SW 1271 (cell line): ENCODE measurements at places on chromosomes 5 and 9.

DNA sequence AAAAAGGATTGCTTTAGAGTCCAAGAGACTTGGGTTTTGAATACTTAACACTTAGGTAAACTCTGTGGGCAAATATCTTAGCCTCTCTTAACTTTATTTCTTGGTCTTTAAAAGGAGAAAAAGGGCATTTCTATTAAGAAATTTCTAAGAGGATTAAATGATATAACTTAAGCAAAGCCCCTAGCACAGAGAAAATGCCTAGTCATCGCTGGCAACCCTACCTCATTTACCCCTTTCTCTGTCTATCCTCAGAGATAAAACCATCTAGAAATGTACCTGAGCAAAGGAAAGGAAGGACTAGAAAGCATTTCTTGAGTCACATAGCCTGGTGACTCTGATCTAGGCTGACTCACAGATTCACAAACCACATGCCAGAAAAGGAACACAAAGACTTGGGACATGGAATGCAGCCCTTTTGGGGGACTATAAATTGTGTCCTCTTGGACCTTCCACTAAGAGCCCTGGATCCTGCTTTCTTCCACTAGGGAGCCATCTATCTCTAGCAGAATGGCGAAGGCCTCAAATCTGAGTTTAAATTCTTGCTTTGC is 120.6 kb downstream of the FOXD1 start:
- DNase-seq: peak; percentile 32

- DNase-seq: no peak
Measured at GRCh38 chr5:56172241-56172640, 60.9 kb downstream of the ANKRD55 start.

DNA sequence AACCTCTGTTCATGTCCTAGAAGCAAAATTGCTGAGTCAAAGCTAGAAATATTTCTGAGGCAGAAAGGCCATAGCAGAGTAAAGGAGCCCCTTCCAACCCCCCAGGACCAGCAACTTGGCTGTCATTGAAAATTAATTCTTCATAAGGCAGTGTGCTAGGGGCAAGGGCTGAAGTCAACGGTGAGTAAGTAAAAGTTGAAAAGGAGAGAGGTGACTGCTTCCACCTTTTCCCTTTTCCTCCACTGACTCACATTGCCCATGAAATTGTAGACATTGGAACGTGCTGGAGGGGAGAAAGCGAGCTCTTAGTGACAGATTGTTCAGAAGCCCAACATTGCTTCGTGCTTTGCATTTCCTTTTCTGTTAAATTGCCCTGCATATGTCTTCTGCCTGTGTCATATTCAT is 19.1 kb downstream of the GLRA1 start:
- DNase-seq: no peak

DNA sequence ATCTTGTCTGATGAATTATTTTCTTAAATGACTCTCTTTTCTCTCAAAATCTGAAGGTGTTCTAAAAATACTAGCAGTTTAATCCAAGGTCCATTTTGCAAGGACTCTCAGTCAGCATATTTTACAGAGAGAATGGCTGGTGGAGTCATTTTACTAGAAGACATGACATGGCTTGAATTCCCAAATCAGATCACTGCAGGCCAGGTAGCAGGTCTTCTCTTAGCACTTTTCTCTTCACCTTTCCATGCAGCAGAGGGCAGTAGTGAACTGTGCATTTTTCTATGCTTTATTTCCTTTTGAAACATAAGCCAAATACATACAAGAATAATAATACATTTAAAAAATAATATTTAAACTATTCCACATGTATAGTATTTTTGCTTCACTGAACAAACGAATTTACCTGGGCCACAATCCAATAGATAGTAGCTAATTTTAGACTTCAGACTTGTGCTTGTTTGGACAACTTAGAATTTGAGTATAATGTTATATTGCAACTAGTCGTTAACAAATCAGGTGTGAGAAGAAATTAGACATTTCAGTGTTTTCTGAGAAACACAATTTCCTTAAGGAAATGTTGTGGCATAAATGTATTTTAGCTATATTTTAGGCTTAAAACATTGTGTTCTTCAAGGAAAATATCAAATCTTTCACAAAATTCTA is 289.4 kb upstream of the DAB2 start:
- peak; percentile 71 for DNase-seq

DNA sequence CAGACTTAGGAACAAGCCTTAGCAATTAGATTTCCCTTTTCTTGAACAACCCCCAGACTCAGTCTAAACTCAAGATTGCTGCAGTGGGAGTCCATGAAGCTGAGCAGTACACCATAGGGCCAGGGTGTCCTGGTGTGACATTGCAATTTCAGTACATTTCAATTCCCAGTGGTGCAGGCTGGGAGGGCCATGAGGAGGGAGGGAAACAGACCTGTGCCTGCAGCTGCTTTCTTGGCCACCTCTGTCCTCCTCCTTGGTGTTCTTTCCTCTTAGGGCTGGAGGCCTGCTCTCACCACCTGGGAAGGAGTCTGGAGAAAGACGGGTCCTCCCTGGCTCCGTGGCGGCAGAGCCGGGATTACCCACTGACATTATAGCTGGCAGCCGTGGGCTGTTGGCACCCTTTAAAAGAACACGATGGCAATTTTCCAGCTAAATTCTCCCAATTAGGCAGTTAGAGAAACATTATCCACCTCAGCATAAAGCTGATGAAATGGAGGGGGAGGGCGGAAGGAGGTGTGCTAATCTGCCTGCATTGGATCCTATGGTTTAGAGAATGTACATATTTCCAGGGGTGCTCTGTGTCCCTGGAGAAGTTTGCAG is 186.4 kb downstream of the SLIT3 start:
- no peak for DNase-seq

DNA sequence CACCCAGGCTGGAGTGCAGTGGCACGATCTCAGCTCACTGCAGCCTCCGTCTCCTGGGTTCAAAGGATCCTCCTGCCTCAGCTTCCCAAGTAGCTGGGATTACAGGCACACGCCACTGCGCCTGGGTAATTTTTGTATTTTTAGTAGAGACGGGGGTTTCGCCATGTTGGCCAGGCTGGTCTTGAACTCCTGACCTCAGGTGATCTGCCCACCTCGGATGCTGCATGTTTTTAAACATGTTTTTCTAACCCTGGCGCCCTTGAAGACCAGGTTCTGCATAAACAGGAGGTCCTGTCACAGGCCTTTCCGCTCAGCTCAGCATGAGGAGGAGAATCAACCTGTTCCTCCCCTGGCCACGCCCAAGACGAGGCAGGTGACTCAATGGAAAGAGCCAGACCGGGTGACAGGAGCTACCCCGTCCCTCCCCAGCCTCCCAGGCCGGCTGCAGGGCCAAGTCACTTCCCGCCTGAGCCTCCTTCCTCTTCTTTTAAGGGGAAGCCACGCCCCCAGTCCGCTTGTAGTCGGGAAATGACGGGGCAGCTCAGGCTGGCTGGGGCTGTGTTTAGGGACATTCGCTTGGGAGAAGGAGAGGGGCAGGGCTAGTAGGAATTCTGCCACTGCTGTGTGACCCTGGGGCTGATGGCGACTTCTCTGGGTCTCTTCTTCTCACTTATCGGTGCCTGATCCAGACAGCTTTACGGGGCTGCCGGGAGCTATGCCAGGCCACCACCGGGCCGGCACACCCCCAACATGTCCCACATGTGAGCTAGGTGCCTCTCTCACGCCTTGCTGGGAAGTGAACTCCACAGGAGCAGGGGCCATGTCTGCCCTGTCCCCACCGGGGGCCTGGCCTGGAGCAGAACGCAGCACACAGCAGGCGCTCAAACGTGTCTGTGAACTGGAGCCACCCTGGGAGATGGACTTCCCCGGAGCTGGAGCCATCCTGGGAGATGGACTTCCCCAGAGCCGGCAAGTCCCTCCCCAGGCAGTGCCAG is 6.1 kb downstream of the NOTCH1 start:
- DNase-seq: no peak

DNA sequence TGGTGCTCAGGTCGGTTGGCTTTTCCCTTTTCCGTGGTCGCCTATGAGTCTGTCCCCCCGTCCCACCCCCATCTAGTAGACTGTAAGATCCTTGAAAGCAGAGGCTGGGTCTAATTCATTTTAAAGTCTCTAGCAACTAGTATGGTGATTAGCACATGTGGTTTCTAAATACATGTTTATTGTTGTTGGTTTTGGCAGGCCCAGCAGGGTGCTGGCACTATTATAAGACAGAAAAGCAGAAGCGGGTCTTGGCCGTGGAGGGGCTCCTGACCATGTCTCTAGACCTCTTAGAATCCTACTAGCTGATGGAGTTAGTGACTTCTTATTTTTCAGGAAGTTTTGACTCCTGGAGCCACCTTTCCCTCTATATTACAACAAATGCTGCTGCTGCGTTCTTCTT is 61.5 kb upstream of the TNFSF8 start:
- DNase-seq: no peak

DNA sequence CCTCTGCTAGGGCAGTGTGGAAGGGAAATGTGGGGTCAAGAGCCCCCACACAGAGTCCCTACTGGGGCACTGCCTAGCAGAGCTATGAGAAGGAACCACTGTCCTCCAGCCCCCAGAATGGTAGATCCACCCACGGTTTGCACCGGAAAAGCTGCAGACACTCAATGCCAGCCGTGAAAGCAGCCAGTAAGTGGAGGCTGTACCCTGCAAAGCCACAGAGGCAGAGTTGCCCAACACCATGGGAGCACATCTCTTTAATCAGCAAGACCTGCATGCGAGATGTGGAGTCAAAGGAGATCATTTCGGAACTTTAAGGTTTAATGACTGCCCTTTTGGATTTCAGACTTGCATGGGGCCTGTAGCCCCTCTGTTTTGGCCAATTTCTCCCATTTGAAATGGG is 52.2 kb downstream of the GKAP1 start:
- no peak for DNase-seq

GRCh38 chr5:113205807-113206206 is 229.0 kb downstream of the TSSK1B start:
- DNase-seq: peak; percentile 7

DNA sequence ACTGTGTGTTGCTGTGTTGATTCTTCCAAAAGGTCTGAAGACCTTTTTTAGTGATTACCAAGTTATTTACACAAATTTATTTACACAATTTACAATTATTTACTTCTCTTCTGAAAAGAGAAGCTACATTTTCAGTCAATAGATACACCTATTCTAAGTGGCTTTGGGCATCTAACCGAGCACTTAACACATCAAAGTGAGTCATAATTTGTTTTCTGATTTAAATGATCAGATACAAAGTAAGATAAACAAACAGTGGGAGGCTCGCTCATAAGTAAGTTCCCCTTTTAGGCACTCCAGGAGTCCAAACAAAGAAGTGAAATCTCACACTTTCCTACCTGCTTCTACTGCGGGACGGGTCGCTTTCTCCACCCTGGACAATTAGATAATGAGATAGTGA is 90.2 kb downstream of the APBA1 start:
- DNase-seq: no peak

DNA sequence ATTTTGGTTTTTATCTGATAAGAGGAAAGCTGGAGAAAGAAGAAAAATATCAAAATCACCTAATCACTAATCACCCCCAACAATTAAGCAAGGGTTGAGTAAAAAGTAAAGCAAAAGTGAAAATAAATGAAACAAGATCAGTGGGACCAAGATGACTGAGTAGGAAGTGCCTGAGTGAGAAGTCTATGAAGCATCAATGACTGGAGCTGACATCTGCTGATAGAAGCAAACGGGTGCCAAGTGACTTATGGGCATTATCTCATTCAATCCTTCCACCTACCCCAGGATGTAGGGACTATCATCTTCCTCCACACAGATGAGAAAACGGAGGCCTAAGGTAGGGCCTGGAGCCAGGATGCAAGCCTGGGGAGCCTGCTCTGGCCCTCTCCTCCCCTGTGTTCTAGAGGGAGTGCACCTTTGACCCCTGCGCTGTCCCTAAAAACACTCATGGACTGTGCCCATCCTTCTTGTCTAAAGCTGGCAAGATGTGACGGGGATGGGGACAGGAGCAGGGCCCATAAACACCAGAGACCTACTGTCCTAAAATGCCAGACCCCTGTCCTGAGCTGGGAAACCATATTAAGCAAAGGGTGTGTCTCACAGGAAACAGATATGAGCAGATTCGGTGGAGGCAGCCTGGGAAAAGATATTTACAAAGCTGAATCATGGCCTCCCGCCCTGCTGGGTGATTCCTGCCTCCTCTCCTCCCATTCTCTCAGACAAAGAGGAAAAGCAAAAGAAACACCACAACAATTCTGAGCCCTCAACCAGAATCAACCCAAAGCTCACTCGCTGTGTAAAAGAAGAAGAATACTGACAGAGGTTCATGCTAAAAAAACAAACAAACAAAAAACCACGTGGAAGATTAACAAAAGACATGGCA is 116.0 kb downstream of the AUH start:
- no peak for DNase-seq

DNA sequence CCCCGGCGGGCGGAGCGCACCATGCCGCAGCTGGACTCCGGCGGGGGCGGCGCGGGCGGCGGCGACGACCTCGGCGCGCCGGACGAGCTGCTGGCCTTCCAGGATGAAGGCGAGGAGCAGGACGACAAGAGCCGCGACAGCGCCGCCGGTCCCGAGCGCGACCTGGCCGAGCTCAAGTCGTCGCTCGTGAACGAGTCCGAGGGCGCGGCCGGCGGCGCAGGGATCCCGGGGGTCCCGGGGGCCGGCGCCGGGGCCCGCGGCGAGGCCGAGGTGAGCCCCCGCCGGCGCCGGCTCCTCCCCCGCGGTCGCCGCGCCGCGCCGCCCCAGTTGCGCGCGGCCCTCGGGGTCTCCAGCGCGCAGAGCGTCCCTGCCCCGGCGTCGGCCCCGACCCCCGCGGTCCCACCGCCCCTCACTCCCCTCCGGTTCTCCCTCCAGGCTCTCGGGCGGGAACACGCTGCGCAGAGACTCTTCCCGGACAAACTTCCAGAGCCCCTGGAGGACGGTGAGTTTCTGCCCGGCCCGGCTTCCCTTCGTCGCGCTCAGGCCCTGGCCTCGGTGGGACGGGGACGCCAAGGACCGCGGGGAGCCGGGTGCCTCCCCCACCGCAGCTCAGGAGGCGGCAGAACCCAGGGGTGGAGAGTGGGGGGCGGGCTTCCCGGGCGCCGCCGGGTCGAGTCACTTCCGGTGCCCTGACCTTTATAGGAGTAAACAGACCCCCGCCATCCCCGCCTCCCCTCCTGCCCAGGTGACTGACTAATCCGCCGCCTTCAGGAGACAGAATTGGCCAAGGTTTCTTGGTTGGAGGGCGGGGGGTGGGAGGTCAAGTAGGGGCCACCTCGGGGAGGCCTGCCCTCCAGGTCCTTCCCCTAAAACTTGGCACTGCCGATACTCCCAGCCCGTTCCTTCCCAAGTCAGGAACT is 665 bp downstream of the TCF7 start:
- DNase-seq: no peak

- DNase-seq: no peak
Measured at GRCh38 chr5:38765399-38765861, 80.4 kb upstream of the OSMR start.

DNA sequence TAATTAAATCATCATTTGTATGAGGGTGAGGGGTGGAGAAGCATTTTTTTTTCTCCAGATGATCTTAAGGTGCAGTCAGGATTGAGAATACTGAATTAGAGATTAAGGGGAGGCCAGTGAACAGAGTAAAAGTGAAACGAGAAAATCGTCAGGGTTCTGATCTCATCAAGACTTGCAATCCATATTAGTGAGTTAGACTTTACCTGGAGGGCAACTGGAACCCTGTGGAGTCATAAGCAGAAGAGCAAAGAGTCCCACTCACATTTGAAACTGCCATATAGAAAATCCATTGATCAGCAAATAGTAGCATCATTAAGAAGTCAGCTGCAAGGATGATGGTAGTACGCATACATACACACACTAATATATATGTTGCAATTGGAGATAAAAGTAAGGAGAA is 466.2 kb upstream of the PAPPA start:
- DNase-seq: no peak

GRCh38 chr9:37010180-37010579 is 23.9 kb downstream of the PAX5 start:
- DNase-seq: no peak

- no peak for DNase-seq
Measured at GRCh38 chr5:141874262-141874964, 3.8 kb downstream of the PCDH1 start.
